ENCODE measurements at places on chromosomes 7 and 10.

DNA sequence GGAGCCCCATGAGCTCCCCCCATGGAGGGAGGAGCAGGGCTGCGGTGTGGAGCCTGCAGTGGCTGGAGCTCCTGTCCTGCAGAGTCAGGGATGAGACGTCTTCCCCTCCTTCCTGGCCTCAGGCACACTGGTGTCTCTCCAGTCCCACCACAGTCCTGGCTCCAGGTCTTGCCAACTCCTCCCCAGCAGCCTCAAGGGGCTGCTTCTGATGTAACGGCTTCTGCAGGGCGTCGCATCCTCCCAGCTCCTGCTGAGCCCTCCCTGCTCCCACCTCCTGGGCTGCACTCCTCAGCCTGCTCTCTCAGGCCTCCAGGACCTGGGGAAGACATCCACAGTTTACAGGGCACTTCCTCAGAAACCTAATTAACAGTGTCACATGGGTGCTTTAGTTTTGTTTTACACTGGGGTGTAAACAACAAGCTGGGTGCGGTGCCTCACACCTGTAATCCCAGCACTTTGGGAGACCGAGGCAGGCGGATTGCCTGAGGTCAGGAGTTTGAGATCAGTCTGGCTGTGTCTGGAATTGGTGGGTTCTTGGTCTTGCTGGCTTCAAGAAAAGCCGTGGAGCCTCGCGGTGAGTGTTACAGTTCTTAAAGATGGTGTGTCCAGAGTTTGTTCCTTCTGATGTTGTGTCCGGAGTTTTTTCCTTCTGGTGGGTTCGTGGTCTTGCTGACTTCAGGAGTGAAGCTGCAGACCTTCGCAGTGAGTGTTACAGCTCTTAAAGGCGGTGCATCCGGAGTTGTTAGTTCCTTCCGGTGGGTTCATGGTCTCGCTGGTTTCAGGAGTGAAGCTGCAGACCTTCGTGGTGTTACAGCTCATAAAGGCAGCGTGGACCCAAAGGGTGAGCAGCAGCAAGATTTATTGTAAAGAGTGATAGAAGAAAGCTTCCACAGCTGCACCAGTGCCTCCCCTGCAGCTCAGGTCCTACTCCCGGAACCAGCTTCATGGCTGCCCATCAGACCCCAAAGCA lies 95.0 kb downstream of the PAXIP1 start:
- no peak for DNase-seq

- DNase-seq, result no peak
Observed at GRCh38 chr7:100590077-100590737, 4.1 kb downstream of the FBXO24 start.

GRCh38 chr7:104272767-104273384 lies 55.5 kb upstream of the LHFPL3 start:
- DNase-seq, result peak; percentile 65

- DNase-seq, result no peak
Observed at GRCh38 chr7:36301914-36302771, 87.5 kb upstream of the ANLN start.

DNA sequence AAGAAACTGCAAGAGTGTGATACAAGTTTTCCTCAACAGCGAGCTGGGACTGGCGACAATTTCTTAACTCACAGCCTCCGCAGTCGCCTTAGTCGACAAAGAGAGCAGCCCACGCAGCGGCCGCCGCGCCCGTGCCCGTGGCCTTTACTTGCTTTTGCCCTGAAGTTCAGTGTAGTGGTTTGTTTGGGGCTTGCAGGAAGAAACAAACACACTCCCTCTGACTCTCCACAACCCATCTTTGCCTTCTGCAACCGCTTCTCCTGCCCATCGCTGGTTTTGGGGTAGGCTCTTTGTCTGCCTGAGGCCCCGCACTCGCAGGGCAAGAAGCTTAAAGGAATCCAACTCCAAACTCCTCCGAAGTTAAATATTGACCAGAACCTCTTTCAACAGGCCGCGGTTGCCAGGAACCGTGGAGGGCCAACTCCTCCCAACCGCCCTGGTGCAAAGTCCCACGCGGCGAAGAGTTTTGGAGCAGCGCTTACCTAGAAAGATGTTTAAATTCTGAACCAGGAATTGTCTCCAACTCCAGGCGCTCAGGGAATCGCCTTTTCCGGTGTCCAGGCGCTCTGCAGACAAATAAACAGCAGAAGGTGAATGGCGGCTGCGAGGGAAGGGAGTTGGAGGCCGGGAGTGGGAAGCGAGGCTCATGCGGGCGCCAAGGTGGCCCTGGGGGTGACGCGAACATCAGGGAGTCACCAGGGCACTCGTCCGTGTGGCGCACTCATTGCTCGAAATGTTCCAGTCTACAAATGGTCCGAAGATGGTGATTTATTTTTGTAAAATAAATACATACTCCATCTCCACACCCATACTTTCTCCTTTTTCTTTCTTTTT lies 8.3 kb downstream of the HOXA4 start:
- DNase-seq, result no peak

DNA sequence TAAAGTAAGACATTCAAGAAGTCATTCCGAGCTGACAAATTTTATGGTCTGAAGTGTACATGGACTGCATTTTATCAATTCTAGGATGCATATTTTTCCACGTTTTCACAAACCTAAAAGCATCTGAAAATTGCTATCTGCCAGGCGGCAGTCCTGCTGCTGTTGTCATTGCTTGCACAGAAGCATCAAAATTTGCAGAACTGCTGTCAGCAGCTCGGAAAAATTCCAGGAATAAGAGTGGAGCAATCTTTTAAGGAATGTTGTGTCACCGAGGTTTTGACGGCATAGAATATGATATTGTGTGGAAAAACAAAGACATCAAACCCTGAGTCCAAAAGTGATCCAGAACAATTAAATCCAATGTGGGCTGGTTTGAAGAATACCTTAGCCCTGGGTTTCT lies 61.4 kb downstream of the CHCHD3 start:
- no peak for DNase-seq

GRCh38 chr10:17238445-17239291 lies 10.6 kb downstream of the VIM start:
- DNase-seq, result no peak

- DNase-seq, result no peak
Observed at GRCh38 chr10:80545258-80545881, 7.7 kb downstream of the SH2D4B start.

- DNase-seq, result no peak
Observed at GRCh38 chr7:155490697-155491628, 33.0 kb downstream of the EN2 start.

DNA sequence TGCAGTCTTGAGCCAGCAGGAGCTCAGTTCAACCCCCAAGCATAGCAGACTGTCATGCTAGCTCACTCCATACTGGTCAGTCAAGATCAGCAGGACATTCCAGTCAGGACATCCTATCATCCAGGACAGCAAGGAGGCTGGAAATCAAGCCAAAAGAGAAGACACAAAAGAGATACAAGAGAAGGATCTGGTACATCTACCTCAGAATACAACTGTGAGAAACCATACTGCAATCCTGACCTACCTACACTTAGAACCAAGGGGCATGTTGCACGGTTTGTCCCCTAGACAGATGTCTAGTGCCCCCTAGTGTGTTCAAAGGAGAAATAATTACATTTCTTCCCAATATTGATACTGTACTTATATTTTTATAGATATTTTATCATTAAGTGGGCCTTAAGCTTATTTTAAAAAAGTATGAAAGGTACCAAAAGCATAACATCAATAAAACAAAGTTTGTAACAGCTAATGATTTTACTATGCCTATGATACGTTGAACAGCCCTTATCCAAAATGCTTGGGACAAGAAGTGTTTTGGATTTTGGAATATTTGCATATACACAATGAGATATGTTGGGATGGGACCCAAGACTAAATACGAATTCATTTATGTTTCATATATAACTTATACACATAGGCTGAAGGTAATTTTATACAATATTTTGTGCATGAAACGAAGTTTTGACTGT lies 26.7 kb downstream of the ERCC6 start:
- peak; percentile 39 for DNase-seq

DNA sequence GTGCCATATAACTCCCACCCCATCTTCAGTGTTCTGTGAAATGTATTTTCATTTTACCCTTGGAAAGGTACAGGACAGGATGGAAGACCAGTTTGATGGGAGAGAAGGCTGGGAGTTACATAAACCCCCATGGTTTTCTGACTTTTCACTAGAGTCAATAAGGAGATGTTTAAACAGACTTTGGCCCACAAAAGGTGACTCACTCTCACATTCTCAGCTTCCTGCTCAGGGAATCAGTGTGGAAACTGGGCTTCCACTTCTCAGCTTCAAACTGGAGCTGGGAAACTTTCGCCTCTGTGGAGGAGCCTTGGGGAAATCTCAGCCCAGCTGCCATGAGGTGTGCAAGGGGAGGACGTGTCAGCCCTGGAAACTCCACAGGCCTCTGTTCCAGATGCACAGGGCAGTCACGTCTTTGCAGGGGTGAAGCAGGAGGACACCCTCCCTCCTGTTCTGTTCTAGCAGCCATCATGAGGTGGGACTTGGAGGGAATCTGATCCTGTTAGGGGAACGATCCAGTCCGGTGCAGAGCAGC lies 560.5 kb upstream of the GALNT17 start:
- DNase-seq, result no peak

GRCh38 chr10:79176052-79176501 lies 107.3 kb downstream of the ZMIZ1 start:
- DNase-seq, result peak; percentile 5

DNA sequence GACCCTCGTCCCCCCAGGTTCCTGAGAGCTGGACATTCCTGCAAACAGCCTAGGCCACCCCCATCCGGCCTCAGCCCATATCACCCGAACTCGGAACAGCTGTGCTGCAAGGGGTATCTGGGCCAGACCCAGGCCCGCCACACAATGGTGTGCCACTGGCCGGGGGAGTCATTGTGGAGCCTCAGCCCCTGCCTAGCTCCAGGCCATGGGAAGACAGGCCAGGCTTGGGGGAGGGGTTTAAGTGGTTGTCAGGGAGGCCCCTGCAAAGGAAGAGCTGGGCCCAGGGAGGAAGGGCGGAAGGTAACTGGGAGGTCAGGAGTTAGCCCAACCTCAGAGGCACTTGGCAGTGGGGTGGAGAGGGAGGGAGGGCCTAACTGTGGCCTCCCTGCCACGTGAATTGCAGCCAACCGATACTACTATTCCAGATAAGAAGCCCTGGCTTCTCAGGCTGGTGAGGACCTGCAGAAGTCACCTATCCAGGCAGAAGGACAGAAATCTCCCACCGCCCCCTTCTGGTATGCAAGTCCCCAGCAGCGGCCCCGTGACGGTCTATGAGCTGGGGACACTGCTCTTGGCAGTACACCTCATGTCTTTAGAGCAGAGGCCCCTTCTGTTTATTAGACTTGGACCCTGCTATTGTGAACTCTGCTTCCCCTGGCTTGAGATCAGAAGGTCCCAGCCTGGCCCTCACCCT lies 26.8 kb downstream of the VSIR start:
- DNase-seq, result no peak

DNA sequence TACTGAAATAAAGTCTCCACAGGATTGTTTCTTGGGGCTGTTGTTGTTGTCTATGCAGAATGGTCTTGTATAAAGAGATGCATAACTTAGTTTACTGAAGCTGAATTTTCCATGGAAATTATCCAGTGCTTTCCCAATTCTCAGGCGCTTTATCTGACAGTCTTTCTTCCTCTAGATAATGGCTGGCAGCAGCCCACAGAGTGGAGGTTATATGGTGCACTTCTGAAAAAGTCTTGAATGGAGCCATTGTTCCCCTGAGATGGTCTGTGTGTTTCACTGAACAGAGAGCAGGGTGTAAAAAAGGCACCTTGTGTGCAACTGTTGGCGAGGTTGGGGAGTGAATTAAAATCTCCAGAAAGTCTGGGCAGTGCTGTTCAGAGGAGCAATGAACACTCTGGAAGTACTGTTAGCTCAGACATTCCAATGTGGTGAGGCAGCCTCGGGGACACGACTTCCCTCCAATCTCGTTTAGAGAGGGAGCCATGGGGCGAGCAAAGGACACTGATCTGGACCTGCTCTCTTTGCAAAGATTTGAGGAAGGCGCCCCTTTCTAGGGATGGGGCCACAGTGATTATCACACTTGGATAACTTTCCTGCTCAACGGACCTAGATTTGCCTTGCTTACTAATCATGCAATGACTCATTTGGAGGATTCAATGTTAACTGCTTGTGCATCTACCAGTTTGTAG lies 2.0 kb upstream of the PLCE1 start:
- DNase-seq, result no peak

GRCh38 chr7:45967591-45968157 lies 46.6 kb upstream of the IGFBP3 start:
- DNase-seq, result no peak

GRCh38 chr10:73979809-73980433 lies 18.0 kb upstream of the VCL start:
- no peak for DNase-seq

DNA sequence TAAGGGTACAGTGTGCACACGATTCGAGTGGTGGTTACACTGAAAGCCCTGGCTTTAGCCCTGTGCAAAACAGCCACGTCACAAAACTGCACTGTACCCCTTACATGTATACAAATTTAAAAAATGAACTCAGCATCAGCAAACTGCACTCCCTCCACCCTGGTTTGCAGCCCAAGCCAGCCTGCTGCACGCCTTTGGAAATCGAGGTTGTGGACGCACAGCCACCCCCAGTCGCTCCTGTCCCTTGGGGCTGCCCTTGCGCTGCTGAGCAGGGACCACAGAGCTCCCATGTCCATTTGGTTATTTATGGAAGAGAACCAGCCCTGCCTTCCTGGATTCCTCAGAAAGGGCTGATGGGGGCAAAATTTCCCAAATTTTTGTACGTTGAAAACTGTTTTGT lies 98.8 kb downstream of the INPP5A start:
- DNase-seq, result no peak

DNA sequence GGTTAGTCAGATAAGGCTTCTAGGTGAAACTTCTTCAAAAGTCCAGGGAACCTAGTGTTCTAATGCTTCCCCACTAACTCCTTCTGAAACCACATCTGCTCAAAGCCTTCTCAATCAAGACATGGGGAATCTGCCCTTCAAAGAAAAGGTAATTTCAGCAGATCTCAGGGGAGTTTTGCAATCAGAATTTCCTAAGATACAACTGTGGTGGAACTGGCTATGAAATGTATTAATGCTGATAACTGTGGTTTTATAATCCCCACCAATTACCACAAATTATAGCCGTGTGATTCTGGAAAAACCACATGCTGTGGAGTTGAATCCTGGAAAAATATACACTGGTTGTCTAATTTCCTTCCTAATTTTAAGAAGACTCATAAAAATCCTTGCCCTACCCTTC lies 233.8 kb downstream of the SORCS1 start:
- DNase-seq, result no peak

- no peak for DNase-seq
Observed at GRCh38 chr7:75565132-75565837, 73.2 kb downstream of the SPDYE5 start.

GRCh38 chr10:69179089-69179742 lies 818 bp upstream of the SUPV3L1 start:
- DNase-seq, result no peak

GRCh38 chr10:61356354-61356753 lies 96.8 kb downstream of the TMEM26 start:
- no peak for DNase-seq

- DNase-seq, result no peak
Observed at GRCh38 chr7:111919164-111919563, 287.0 kb downstream of the DOCK4 start.

DNA sequence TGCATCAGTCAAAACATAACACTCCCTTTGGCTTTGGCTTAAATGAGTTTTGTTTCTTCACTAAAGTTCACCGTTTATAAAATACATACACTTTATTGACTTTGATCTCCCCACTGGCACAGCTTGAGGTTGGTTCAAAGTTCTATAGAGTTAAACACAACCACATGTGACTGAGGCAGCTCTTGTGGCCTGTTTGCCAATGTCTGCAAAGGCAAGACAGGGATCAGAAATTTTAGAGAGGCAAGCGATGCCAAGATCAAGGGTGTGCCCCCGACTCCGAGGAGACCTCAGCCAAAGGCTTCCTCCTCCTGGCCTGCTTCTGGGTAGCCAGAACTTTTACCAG lies 129.8 kb upstream of the JCAD start:
- no peak for DNase-seq
